ENCODE measurements at places on chromosomes 4 and X. TPM values are rescaled to one million over a fixed set of nuclear protein-coding genes. Genes with fewer than 3 reads are reported as not detected.

CXCL11 gene
- 2.0 TPM for polyA plus RNA-seq

P2RY4 gene
- polyA plus RNA-seq = not detected

GSX2 gene
- polyA plus RNA-seq = 1.1 TPM

TEX13C gene
- polyA plus RNA-seq = 3.4 TPM
